ENCODE measurements at places on chromosomes 16 and 17. TPM values are rescaled to one million over a fixed set of nuclear protein-coding genes. Genes with fewer than 3 reads are reported as not detected.

CA4 gene
- total RNA-seq = 4.7 TPM

TEX19 gene
- total RNA-seq = not detected

PRAC1 gene
- 243 TPM for total RNA-seq

DNA sequence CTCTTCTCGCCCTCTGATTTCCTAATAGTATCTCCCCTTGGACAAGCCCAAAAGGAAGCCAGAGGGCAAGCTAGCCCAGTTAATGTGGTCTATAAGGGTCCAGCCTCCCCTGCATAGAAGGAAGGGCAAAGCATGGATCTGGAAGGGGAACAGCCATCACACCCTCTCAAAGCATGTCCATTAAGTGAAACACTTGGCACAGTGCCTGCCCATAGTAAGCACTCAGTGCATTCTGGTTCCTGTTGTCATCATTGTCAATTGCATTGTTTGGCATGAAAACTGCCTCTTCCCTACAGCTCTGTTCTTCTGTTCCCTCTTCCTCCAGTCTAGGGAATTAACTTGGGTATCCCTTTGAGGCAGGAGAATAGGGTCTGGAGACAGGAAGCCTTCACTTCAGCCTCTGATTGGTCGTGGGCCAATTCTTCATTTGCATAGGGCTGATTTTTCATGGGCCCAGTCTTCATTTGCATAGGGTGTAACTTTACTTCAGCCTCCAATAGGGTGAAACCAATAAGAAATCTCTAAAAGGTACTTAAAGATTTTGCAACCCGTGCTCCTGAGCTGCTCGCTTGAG, 81.4 kb downstream of the C17orf67 start:
- H3K4me3 ChIP-seq = no peak overlapping the region
- no peak overlapping the region for H3K27ac ChIP-seq
- H3K36me3 ChIP-seq = no peaks in the 10 kb centered on the region

DNA sequence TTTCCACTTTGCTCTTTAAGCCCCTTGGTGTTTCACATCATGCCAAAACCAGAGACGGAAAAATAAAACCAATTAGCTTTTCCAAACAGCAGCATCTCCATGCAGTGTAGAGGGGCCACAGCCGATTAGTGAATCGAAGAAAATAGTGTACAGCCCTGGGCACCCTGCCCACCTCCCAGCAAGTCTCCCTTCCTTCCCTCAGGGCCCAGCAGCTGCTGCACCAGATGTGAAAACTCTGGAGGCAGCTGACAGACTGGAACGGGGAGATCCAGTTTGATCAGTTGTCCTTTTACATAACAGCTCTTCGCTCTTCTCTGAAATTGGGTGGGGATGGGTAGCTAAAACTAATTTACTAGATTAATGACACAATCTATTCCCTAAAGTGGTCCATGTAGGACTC, 19.3 kb downstream of the TMEM11 start:
- DNase-seq = peak; percentile 36
- peaks cover 3% of the 10 kb centered on the region for H3K4me1 ChIP-seq
- peaks cover 5% of the 10 kb centered on the region for H3K36me3 ChIP-seq
- no peaks in the 10 kb centered on the region for H3K27me3 ChIP-seq
- H3K4me3 ChIP-seq = no peak overlapping the region

GRCh38 chr17:71921796-71922195, 199.0 kb upstream of the SOX9 start:
- H3K27ac ChIP-seq = no peak overlapping the region
- no peak for DNase-seq
- no peaks in the 10 kb centered on the region for H3K36me3 ChIP-seq
- H3K4me1 ChIP-seq = no peaks in the 10 kb centered on the region
- H3K27me3 ChIP-seq = no peaks in the 10 kb centered on the region

DNA sequence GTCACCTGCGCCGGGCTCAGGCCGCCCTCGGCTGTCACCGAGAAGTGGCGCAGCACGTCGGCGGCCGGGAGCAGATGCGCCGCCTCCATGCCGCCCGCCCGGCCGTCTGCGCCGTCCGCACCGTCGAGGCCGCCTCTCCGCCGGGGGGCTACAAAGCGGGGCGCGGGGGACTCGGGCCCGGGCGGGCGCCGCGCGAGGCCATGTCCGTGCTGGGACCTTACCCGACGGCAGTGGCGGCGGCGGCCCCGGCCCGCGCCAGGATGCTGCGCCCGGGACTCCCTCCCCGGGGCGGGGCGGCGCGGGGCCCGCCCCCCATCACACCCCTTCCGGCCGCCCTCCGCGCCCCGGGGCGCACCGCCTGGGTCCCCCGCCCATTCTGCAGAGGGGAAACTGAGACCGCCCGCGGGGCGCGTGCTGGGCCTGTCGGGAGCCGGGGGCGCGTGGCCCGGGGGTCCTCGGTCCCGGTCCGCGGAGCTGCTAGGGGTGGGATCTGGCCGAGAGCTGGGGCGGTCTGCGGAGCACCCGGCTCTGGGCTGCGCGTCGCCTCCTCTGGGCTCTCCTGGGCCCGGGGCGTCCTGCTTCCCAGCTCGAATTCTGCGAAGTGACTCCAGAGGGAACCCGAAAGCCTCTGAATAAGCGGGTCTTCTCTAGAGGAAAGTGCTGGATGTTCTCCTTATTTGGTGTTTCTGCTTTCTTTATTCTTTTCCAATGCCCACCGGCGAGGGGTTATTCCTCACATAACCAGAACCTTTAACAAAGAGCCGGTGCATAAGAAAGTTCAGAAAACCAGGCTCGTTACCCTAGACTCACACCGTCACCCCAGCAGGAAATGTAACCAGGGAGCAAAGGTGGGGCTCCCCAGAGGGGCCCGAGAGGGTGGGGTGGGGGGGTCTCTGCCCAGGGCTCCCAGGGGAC, at the start of gene ATP2A3:
ATP2A3 (minus strand) TSS at position 235 of the 915 bp plus-strand sequence; CDS start at position 89, 146 bp downstream.
- H3K27ac ChIP-seq = peak within 1 kb of the TSS; percentile 78
- no peaks in the 10 kb centered on the region for H3K36me3 ChIP-seq
- H3K4me3 ChIP-seq = peak within 1 kb of the TSS; percentile 40
- no peak for DNase-seq

- H3K36me3 ChIP-seq = no peaks in the 10 kb centered on the region
- no peaks in the 10 kb centered on the region for H3K27me3 ChIP-seq
- peak overlapping the region; percentile 89 for H3K27ac ChIP-seq
- DNase-seq = no peak
- no peak overlapping the region for H3K4me3 ChIP-seq
- H3K4me1 ChIP-seq = peaks cover 25% of the 10 kb centered on the region
These were observed 14.5 kb downstream of the TMC6 start for GRCh38 chr17:78113804-78114785.

GRCh38 chr17:17206913-17207335, 791 bp upstream of the PLD6 start:
- H3K27ac ChIP-seq = peak overlapping the region; percentile 86
- DNase-seq = no peak
- no peaks in the 10 kb centered on the region for H3K36me3 ChIP-seq

DNA sequence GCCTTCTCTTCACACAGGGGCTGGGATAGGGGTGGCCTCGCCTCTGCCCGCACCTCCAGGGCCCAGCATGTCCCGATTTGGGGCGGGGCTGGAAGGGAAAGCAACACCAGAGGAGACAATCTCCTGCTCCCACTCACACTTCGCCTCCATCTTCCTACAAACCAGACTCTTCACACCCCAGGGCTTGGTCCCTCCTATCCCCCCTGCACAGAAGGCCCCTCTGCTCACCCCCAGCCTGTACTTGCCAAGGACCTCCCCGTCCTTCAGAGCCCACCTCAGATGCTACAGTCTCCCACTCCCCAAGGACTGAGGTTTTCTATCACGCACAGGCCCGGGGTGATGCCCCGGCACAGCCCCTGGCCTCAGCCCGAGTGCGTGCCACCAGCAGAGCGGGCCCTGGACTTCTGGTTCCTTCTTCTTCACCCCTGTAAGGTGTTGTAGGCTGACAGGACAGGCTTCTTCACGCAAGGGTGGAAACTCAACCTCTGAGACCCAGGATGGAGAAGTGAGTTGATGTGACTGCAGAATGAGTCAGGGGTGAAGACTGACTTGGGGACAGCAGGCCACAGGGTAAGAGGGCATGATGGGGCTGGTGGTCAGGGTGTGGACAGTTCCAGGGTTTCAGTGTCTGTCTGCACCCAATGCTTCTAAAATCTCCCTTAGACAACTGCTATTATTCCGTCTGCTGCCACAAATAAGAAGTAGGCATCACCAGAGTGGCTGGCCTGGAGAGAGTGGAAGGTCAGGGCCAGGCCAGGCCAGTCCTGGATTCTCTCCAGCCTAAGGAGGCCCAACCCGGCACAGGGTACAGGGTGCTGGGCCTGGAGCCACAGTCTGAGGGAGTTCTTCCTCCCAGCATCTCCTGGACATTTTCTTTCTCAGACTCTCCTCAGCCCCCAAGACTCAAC, 2.5 kb downstream of the ITGAE start:
- H3K4me1 ChIP-seq = no peaks in the 10 kb centered on the region
- no peak overlapping the region for H3K27ac ChIP-seq
- H3K4me3 ChIP-seq = no peak overlapping the region
- no peaks in the 10 kb centered on the region for H3K36me3 ChIP-seq

DNA sequence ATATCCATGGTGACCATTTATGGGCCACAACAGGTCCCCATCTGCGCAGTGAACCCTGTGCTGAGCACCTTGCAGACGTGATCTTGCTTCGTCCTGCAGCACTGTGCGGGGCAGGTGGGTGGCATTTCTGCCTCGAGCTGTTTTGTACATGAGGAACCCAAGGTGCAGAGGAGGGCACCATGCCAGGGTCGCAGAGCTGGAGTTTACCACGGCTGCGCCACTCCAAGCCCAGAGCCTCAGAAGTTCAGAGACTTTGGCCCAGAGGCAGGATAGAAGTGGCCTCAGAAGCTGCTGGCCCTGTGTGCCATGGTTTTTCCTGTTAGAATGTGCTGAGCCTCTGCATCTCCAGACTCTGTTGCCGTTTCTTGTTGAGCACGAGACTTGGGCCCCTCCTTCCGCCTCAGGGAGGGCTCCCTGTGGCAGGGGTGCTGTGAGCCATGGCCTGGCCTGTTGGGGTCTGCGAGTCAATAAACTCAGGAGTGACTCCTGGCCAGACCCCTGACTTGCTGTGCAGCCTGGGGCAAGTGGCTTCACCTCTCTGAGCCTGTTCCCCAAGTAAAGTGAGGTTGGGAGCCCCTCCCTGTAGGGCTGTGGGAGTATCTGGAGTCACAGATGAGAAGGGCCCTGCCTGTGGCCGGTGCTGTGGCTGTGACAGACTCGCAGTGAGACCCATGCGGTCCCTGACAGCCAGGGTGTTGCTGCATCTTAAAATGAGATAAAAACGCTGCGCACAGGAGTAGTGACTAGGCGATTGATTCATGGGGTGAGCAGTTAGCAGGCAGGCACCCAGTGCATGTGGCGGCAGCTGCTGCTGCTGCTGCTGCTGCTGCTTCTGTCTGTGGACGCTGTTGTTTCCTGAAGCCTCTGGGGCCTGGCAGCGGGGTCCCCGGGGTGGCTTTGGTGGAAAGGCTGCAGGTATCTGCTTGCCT, 11.8 kb downstream of the MAP2K3 start:
- no peak overlapping the region for H3K27ac ChIP-seq
- no peaks in the 10 kb centered on the region for H3K4me1 ChIP-seq
- DNase-seq = no peak
- H3K4me3 ChIP-seq = no peak overlapping the region

- no peaks in the 10 kb centered on the region for H3K4me1 ChIP-seq
- no peaks in the 10 kb centered on the region for H3K36me3 ChIP-seq
- no peak overlapping the region for H3K4me3 ChIP-seq
- no peak for DNase-seq
These were observed 5.3 kb upstream of the DPEP1 start for GRCh38 chr16:89607937-89608740.

DNA sequence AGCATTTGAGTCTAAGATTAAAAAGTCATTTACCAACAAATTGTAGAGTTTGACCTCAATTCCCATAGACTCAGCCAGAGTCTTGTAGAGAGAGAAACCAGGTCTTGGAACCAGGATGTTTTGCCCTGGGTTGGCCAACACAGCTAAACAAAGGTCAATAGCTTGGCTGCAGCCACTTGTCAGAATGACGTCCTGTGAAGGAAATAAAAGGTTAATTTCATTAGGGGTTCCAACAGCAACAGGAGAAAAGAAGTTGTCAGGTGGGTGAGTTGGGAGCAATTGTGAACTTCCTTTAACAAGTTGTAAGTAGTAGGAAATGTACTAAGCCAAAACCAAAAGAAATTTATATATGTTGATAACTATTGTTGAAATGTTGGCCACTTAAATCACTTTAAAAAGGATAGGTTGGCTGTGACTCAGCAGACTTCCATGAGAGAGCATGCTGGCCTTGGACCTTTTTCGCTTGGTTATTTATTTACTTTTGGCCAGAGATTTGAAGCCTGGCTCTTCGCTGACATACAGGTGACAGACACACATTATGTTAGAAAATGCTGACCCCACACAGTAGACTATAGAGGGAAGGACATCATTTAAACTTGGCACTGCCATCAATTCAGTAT, 4.3 kb downstream of the TAT start:
- no peak for DNase-seq
- H3K4me1 ChIP-seq = no peaks in the 10 kb centered on the region
- H3K27me3 ChIP-seq = no peaks in the 10 kb centered on the region

All from prostate gland (tissue), 2 donors.